C1 segment of cervical spinal cord (tissue), 14 donors: ENCODE measurements at places on chromosomes 1 and 21.

DNA sequence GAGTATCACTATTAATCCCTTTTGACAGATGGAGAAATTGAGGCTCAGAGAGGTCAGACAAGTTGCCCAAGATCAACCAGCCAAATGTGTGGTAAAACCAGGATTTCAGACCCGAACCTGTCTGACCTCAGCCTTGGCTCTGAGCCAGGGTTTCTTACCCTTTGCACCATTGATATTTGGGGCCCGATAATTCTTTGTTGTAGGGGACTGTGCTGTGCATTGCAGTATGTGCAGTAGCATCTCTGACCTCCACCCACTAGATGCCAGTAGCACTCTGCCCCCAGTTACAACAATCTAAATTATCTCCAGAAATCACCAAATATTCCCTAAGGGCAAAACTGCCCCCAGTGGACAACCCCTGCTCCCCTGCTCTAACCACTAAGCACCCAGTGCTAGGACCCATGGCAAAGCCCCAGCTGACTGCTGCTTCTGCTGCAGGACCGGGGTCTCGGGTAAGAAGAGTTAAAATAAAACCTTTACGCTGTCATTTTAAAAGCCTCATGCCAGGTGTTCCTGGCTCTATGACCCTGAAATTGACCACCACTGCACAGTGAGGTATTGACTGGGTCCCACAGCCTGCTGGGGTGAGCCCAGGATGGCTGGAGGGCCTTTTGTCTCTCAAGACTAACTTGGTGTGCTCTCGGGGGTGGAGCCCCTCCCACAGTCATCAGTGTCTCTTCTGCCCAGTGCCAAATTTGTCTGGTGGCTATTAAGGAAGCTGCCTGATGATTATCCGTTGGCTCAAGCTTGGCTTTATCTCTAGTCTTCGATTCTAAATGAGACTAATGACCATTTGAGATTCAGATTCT is 5.6 kb upstream of the MAN1C1 start:
- DNase-seq: no peak

DNA sequence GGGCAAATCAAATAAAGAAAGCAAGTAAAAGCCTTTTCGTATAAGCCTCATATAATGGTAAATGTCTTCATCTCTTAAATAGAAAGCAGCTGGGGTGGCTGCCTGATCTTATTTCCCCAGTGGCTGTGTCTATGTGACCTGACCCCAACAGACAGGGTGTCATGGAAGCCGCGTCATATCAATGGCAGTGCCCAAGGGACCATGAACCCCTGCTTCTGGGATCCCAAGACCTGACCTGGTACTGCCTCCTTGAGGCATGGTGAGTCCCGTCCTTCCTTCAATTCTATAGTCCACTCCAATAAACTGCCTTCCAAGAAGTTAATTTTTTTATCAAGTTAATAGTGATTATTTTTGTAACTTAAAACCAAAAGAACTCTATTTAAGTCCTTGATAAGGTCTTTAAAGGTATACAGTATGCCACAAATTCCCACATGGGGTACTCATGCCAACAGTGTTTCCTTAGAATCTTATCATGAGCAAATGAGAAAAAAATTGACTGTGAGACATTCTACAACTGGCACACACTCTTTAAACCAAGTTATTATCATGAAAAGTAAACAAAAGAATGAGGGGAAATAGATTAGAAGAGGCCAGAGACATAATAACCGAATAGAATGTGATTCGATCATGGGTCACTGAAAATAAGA is 104.6 kb downstream of the ADSS2 start:
- DNase-seq: no peak

DNA sequence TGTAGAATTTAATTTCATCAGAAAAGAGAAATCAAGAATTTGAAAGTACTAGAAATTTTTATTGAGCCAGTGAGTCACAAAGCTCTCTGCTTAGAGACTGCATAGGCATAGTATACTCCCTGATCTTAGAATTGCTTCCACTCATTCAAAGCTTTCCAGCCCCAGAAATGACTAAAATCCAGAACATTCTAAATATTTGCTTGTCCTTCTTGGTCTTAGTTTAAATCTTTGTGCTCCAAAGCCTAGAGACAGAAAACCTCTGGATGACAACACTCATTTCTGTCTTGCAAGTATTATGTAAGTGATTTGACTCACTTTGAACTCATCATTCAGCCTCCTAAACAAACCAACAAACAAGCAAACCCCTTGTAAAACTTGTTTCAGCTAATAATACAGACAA is 74.2 kb downstream of the PTPRC start:
- no peak for DNase-seq

- no peak for DNase-seq
Observed at GRCh38 chr1:235502601-235503402, 1.4 kb downstream of the B3GALNT2 start.

- no peak for DNase-seq
Observed at GRCh38 chr21:44269090-44269489, 7.4 kb upstream of the DNMT3L start.

DNA sequence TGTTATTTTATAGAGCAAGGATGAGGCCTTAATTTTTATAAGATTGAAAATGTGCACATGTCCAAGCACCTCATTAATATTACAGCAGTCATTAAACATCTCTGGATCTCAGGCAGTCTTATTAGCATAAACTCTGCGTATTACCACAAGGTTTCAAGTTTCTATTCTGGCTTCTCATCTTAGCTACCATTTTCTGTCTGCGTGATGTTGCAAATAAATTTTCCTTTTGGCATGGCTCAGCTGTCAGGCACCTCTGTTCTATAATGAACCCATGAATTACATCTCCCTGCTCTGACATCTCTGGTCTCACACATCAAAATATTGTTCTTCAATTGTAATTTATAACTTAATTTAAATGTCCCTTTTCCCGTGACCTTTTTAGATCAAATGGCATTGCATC is 156.5 kb downstream of the SLC45A1 start:
- no peak for DNase-seq

DNA sequence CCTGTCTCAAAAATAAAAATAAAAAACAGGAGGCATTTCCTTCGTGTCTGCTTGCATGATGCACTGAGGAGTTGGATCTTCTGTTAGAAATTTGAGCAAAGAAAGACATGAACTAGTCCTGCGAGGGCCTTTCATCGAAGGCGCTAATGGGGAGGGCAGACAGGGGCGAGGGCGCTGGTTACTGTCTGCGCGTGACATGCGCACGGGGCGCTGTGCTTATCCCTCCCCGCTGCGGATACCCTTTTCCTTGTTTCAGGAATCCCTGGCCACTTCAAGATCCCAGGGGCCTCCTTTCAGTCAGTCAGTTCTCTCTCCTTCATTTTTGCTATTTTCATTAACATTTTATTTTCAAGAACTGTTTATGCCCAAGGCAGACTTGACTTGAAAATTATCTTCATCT is 545.8 kb downstream of the KIF26B start:
- DNase-seq: no peak

- DNase-seq: no peak
Observed at GRCh38 chr1:167631386-167631935, 1.4 kb downstream of the RCSD1 start.

GRCh38 chr1:117312453-117313138 is 54.7 kb upstream of the MAN1A2 start:
- DNase-seq: no peak

DNA sequence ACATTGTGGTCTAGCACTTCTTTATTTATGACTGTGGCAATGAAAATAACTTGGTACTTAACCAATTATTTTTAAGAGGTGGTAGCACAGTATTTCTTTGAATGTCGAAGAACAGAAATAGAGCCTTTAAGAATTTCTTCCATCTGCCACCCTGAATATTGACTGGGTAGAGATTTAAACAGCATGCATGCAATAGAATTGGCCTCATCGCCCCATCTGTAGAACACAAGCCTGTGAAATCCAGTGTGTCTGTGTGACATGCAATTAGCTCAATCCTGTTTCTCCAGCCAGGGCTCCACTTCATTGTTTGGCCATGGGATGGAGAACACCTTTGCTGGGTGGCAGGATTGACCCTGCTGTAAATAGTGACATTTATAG is 17.1 kb upstream of the KLHDC8A start:
- no peak for DNase-seq

DNA sequence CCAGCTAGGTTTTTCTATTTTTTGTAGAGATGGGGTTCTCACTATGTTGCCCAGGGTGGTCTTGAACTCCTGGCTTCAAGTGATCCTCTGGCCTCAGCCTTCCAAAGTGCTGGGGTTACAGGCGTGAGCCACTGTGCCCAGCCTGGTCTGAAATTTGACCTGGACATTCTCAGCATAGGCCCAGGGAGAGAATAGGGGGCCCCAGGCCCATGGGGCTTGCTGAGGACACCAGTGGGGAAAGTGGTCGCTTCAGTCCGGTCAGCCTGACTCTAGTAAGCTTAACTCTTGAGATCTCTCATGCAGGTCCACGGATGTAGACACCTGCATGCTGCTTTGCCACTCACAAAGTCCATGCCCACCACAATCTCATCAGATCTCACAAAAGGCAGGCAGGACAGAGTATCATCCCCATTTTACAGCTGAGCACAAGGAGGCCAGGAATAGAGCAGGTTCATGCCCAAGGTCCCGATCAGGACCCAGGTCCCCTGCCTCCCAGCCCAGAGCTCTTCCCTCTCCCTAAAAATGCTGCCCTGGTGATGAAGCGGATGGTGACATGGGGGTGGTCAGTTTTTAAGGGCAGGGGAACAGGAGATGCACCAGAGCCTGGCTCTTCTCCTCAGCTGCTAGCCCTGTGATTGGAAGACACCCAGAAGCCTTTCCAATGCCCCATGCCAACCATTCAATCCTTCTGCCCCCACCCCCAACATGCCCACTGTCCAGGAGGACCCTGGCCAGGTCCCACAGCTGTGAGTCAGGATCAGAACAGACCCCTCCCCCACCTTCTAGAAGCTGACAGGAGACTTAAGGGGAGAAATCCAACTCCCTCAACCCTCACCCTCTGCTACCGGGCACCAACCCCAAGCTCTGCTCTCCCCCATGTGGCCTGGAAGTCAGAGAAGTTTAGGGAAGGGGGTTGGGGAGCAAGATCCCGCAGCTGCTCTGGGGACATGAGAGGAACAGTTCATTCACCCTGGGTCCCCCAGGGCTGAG is 1.8 kb downstream of the FHL3 start:
- DNase-seq: no peak

- DNase-seq: no peak
Observed at GRCh38 chr1:118136187-118136941, 48.7 kb downstream of the SPAG17 start.

- no peak for DNase-seq
Observed at GRCh38 chr1:46413596-46413985, 19.5 kb downstream of the FAAH start.

DNA sequence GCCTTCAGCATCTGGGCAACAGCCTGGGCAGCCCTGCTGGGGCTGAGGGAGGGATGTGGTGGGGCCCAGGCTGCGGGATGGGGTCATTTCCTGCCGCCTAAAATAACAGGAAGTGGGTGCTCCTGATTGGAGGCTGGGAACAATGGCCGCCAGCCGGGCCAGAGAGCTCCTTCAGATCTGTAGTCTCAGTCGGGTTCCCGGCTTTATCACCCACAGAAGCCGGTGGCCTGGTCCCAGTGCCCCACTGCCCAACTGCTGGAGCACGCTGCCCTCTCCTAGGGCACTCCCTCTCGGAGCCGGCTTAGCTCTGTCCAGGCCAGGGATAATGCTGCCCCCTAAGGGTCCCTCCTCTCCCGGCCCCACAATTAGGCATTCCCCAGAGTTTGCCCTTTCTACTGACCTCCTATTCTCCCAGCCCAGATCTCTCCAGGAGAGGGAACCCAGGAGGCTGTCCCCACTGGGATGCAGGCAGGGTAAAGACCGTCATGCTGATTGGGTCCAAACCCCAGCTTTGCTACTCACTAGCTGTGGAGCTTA is 5.1 kb downstream of the MAP7D1 start:
- DNase-seq: peak; percentile 48

GRCh38 chr1:9826616-9827015 is 2.9 kb upstream of the CLSTN1 start:
- DNase-seq: no peak

- DNase-seq: no peak
Observed at GRCh38 chr1:76939817-76940216, 72.5 kb downstream of the ST6GALNAC5 start.

DNA sequence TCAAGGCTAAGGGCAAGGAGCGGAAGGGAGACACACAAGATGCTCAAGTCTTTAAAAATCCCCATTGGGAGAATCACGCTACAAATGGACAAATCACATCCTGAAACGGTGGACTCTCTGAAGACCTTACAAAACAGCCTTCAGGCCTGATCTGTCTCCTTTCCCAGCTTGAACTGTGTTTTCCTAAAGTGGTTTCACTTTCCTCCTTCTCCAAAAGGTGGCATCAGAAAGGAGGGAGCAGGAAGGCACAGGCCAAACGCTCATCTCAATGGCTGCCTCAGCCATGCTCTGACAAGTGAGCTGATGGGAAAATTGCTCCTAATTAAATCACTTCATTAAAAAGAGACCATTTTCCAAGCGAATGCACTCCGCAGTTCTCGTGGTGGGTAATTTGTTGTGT is 47.7 kb downstream of the UTP25 start:
- DNase-seq: no peak

- no peak for DNase-seq
Observed at GRCh38 chr1:243253926-243254232, 1.2 kb downstream of the CEP170 start.

GRCh38 chr1:35305383-35305782 is 36.9 kb downstream of the ZMYM4 start:
- DNase-seq: no peak

- no peak for DNase-seq
Observed at GRCh38 chr1:193584731-193585239, 398.4 kb upstream of the B3GALT2 start.

GRCh38 chr1:111690306-111690617 is 48.9 kb downstream of the INKA2 start:
- DNase-seq: no peak

GRCh38 chr1:23562137-23562876 is 3.0 kb upstream of the ID3 start:
- DNase-seq: peak; percentile 81

DNA sequence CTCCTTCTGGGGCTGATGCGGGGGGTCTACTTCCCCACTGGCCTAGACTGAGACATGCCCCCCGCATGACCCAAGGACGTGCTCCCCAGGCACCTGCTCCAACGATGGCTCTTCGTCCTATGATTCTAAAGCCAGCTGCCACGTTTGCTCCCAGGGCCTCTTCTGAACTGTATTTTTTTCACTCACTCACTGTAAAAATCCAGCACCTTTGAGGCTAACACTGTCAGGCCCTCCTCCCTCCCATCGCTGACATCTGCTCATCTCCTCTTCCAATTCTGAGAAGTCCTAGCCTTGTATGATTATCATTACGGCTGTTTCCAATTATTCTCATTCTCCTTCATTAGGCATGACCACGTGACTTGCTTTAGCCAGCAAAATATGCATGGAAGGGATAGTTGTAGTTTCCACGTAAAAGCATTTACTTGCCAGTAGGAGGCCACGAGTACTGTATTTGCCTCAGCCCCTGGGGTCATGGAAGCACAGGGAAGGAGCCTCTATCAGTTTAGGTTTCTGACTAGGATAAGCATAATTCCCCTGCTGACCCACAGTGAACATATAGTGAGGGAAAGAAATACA is 19.1 kb upstream of the EDN2 start:
- DNase-seq: no peak

- DNase-seq: no peak
Observed at GRCh38 chr1:116855773-116856201, 53.9 kb upstream of the PTGFRN start.

- no peak for DNase-seq
Observed at GRCh38 chr21:21199342-21200102, 201.3 kb downstream of the NCAM2 start.
